DMS53 (cell line): ENCODE measurements at places on chromosomes 7 and 10.

DNA sequence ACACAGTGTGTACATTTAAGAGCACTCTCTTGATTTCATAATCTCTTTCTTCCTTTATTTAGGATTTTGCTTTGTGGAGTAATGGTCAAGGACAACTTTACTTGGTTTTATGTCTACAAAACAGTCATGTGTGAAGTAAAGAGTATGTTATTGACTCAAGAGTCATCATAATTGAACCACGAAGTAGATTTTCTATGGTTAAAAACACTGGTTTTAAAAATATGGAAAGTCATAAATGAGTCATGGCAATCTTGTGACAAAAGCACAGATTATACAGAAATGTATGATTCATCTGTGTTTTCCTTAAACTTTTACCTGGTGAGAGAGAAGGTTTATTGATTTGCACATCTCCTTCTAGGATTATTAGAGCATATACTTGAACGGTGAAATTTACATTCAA lies 969.7 kb downstream of the GATA3 start:
- DNase-seq, result no peak

GRCh38 chr10:31611161-31611560 lies 292.1 kb downstream of the ZEB1 start:
- no peak for DNase-seq

- DNase-seq, result no peak
Measured at GRCh38 chr7:3042861-3043489, 692 bp downstream of the CARD11 start.

- DNase-seq, result no peak
Measured at GRCh38 chr10:124594240-124594639, 132.6 kb downstream of the LHPP start.

- peak; percentile 4 for DNase-seq
Measured at GRCh38 chr10:62050893-62051433, 149.5 kb downstream of the ARID5B start.

- DNase-seq, result no peak
Measured at GRCh38 chr7:94912085-94912484, 4.7 kb downstream of the PPP1R9A start.

GRCh38 chr10:88933564-88933963 lies 19.0 kb downstream of the ACTA2 start:
- DNase-seq, result no peak

- no peak for DNase-seq
Measured at GRCh38 chr7:42210779-42211178, 26.2 kb downstream of the GLI3 start.

DNA sequence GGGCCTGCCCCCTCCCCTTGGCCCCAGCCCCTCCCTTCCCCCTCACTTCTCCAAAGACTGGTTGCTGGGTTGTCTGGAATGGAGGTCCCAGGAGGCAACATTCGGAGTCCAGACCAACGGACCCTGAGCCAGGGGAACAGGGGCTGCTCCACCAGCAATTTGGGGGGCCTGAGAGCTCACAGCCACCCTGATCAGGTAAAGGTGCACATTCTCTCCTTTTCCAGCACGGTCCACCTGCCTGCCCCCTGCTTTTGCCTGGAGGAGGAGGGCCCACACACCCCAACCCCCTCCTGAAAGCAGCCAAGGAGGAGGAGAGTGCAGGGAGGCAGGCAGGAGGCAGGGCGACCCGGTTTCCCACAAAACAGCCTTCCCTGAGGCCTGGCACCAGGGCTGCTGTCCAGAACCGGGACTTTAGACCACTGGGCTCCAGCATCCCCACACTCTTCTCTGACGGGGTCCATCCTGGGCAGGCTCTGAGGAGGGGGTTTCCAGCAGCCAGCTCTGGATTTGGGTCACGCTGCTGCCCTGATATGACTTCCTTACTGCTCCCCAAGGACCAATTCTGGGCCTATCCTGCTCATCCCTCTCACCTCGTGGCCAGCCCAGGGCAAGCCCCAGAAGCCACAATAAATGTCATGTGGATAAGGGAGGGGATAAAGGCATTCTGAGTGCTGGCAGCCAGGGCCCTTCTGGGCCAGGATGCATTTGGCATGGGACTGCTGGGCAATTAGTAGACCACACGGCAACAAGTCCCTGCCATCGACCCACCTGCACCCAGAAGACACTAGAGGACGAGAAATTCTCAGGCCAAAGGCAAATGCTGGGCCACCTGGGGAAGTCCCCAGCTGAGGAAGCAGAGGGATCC lies 1.1 kb upstream of the CAMK2B start:
- DNase-seq, result no peak

DNA sequence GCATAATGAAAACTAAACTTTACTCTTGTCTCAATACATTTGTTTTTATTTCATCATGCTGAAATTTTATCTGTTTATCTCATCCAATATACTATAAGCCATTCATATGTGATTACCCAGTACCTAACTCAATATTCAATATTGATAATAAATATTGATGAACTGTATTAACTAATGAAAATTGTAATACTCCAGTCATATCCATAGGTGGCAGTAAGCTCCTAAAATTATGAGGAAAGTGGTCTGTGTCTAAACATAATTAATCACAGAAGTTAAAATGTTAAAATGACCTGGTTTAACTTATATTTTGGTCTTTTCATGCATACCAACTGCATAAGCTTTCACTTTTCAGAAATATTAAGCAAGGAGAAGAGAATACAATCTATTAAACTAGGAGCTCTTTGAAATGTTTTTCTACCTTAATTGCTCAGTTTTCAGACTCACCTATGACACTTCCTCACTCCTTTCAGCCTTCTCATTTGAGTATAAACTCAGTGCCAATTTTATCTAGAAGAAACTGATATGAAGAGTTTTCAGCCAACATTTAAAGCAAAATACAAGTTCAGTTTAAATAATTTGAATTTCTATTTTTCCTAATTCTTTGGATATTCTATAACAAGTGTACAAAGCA lies 30.5 kb upstream of the VWDE start:
- peak; percentile 49 for DNase-seq

GRCh38 chr7:34207810-34208209 lies 302.5 kb downstream of the BMPER start:
- DNase-seq, result no peak

GRCh38 chr10:72784551-72785351 lies 92.8 kb downstream of the MCU start:
- no peak for DNase-seq

GRCh38 chr7:89133819-89134218 lies 338.3 kb upstream of the TEX47 start:
- DNase-seq, result no peak

DNA sequence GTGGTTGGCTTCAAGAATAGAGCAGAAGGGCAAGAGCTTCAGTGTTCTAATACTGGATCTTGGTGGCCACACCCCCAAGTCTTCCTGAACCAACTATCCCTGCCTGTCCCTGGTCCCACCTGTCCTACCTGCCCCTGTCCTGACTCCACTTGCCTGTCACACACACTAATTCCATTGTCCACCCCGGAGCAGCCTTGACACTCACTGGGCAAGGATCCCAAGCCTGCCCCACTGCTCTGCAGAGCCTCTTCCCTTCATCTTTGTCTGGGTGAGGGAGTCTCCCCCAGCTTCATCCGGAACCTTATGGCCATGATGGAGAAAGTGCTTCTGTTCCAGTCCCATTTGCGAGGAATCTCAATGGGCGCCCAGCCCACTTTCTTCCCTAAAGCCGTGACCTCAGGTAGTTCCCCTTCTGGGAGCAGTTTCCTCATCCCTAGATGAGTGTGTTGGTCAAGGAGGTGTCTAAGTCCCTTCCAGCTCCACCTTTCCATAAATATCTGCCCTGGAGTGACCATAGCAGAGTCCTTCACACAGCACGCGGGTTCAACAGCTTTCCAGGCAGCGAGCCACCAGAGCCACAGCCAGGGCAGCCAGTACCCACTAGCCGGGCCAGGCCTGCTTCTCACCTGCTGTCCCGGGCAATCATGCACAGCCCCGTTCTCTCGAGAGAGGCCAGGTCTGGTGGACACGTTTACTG lies 61.5 kb downstream of the VIPR2 start:
- DNase-seq, result no peak

DNA sequence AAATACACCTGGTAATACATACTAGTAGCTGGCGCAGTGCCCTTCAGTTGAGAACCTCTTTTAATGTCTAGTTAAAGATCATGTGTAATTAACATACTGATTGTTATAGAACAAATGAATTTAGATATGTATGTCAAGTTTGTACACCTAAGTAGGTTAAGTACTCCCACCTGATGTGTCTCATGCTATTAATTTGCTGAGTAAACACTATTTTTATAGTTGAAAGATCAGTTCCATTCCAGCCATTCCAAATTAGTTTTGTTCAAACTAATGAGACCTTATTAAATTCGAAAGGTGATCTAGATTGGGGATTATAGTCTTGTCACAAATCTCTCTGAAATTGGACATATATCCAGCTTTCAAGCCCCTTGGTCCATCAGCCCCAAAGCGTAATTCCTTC lies 710.0 kb downstream of the LRMDA start:
- no peak for DNase-seq

DNA sequence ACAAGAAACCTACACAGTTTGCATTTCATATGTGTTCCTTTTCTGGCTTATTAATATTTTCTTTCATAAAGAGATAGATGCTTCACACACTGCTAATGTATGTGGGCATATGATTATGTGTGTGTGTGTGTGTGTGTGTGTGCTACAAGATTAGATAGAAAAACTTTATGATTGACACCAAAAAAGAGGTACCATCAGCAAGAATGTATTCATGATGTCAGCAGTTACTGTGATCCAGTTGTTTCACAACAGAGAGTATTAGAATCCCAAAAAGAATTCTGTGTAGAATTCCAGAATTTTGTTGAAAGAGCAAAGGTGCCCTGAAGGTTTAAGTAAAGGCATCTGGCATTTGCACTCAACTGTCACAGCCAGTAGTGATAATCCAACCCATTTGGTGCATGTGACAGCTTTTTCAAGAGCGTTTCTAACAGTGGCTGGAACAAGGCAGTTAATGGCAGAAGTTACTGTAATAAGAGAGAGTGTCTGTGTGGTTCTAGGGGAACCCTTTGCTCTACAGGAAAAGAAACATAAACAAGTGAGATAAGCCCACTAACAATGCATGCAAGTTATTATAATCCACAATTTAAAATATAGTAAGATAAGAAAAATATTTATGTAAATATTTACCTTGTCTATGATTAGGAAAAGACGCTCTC lies 16.6 kb downstream of the RELN start:
- DNase-seq, result no peak

- DNase-seq, result no peak
Measured at GRCh38 chr10:14003517-14004184, 327.1 kb downstream of the FRMD4A start.

DNA sequence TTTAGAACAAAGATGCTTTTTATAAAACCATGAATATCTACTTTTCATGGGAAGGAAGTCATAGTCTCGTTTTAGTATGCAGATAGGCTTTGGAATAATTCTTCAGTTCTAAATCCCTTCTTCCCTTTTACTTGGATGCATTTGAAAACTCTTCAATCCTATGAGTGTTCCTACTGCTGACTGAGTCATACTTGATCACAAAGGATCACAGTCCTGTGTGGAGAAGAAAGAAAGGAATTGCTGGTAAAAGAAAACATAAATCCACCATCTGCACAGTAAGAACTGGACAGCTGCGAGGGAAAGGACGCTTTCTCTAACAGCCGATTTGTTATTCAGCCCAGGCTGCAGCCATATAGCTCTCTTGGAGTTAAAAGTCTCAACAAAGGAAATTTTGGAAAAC lies 209.9 kb downstream of the SEMA3E start:
- no peak for DNase-seq

DNA sequence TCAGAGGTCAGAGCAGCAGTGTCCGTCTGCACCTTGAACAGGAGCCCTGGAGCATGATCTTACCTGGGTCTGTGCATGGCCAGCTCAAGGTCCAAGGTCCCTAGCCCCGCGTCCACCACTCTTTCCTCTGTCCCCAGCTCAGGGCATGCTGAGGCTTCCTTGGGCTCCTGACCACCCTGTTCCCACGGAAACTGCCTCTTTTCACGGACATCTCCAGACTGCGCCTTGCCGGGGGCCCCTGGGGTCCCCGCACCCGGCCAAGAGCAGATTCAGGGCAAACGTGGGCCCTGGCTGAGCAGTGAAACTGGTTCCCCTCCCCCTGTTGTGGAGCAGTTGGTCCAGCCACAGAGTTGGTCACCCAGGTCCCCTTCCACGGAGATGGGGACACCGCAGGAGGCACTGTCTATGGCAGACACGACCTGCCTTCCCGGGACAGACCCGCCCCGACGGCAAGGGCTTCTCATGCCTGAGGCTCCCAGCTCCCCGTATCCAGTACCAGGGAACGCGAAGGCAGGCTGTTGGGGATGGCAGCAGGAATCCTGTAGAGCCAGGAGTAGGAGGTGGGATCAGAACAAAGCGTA lies 217.4 kb upstream of the PPP2R2D start:
- no peak for DNase-seq

DNA sequence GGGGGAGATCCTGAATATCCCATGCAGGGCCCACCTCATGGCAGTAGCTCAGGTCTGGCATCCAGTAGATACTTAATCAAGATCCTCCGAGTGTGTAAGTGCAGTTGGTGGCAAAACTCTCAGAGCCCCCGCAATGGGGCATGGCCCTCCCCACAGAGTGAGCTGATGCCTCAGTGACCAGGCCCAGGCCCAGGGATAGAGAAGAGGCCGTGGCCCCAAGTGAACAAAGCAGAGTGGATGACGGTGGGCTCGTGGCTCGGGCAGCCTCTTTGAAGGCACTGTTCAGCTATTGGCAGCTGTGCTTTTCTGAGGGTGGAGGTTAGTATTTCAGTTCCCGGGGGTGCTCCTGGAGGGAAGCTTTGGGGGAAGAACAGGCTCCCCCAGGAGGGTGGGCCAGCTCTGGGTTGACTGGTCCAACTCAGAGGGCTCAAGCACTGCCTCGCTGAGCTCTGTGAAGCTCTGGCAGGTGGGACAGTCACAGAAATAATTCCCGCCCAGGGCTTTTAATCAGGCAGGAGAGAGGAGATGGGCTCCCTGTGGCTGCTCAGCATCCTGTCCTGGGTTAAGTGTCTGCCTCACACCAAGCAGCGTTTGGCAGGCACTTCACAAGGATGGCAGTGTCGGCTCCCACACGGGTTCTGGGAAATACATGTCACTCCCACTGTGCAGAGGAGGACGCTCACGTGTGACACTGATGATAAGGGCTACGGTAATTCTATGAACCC lies 583.6 kb downstream of the TCERG1L start:
- DNase-seq, result no peak

DNA sequence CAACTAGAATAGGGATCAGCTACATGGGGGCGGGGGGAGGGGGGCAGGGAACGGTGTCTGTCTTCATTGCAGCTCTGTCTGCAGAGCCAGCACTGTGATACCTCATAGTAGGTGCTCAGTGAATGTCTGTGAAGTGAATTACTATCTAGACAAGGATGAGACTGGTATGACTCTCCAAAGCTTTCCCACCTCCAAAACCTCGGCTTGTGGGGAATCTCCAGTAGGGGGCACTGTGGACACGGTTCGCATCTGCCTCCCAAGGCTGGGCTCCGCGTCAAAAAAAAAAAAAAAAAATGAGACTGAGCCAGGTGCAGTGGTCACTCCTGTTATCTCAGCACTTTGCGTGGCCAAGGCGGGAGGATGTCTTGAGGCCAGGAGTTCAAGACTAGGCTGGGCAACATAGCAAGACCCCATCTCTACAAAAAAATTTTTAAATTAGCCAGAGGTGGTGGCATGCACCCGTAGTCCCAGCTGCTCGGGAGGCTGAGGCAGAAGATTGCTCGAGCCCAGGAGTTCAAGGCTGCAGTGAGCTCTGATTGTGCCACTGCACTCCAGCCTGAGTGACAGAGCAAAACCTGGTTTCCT lies 9.6 kb downstream of the TRIM56 start:
- DNase-seq, result peak; percentile 81

- peak; percentile 90 for DNase-seq
Measured at GRCh38 chr10:68826764-68827591, at the start of gene STOX1. Gene STOX1, plus strand, starts transcription at chr10:68827531. Its CDS starts 93 bp downstream, at chr10:68827624.
